ENCODE measurements at places on chromosomes 11 and 22.
A peak's percentile ranks its signal among the peaks of the same experiment; 100 is the strongest.

DNA sequence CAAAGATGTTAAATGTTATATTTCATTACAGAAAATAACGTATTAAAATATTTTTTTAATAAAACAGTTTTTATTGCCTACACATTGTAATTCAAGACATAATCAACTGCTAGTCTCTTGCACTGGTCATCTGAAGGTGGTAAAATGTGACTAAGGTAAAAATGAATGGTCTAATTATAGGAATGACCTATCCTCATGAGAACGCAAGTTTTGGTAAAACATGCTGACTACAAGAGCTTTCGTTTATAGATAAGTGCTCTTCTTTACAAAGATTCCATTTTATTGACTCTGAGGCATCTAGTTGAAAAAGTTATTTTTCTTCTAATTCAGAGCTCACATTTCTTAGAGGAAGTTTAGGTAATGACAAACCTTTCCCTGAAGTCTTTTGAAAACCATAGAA lies 27.3 kb downstream of the LUZP2 start:
- peaks cover 14% of the 10 kb centered on the region for H3K4me1 ChIP-seq
- H3K4me3 ChIP-seq = no peak overlapping the region
- no peak overlapping the region for H3K27ac ChIP-seq
- no peaks in the 10 kb centered on the region for H3K36me3 ChIP-seq

- H3K36me3 ChIP-seq = peaks cover 38% of the 10 kb centered on the region
- H3K27me3 ChIP-seq = no peaks in the 10 kb centered on the region
- no peaks in the 10 kb centered on the region for H3K4me1 ChIP-seq
- no peak overlapping the region for H3K27ac ChIP-seq
- H3K4me3 ChIP-seq = no peak overlapping the region
Measured at GRCh38 chr11:113849713-113850112, 25.7 kb downstream of the USP28 start.

GRCh38 chr11:117476531-117477142 lies 149.0 kb downstream of the CEP164 start:
- H3K36me3 ChIP-seq = no peaks in the 10 kb centered on the region
- no peak overlapping the region for H3K27ac ChIP-seq
- peaks cover 82% of the 10 kb centered on the region for H3K27me3 ChIP-seq

DNA sequence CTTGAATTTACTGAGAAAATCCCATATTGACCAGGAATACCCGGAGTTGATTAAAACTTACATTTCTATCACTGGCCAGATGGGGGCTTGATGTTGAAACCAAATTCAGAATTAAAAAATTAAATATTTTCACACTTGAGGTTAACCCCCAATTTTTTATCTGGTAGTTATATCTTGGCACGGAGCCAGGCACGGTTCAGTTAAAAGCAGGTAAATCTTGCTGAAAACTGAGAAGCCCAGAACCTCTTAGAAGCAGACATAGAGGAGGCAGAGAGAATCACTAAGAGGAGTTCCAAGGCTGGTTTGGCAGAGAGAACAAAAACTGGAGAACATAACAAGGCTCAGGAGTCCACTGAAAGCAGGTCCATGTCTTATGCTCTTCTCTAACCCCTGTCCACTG lies 77.7 kb downstream of the USP35 start:
- DNase-seq = no peak
- no peaks in the 10 kb centered on the region for H3K27me3 ChIP-seq
- peaks cover 14% of the 10 kb centered on the region for H3K36me3 ChIP-seq
- H3K27ac ChIP-seq = peak overlapping the region; percentile 83
- peaks cover 34% of the 10 kb centered on the region for H3K4me1 ChIP-seq

DNA sequence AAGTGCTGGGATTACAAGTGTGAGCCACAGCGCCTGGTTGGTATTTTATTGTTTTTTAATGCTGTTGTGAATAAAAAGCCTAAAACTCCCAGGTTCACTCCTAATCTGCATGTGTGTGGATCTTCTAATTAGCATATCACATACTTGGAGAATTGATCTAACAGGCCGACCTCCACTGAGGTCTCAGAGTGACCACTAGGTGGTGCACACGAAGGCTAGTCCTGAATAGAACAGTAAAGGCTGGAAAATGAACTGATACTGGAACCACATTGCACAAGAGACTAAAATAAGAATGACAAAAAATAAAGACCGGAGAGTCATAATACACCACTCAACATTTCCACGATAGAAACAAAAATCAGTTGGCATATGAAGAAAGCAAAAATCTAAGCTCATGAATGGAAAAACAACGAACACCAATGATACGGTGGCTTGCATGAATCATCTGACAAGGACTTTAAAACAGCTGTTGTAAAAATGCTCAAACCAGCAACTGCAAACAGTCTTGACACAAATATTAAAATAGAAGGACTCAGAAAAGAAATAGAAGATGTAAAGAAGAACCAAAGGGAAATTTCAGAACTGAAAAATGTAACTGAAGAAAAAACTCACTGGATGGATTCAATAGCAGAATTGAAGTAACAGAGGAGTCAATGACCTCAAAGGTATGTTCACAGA lies 19.2 kb downstream of the PIM3 start:
- no peak for DNase-seq
- H3K27me3 ChIP-seq = peaks cover 32% of the 10 kb centered on the region
- no peak overlapping the region for H3K27ac ChIP-seq
- peaks cover 2% of the 10 kb centered on the region for H3K4me1 ChIP-seq
- H3K36me3 ChIP-seq = peaks cover 6% of the 10 kb centered on the region

GRCh38 chr22:39574779-39575551 lies 4.4 kb downstream of the CACNA1I start:
- no peaks in the 10 kb centered on the region for H3K36me3 ChIP-seq
- no peak for DNase-seq
- peaks cover 15% of the 10 kb centered on the region for H3K27me3 ChIP-seq
- no peak overlapping the region for H3K27ac ChIP-seq
- peaks cover 4% of the 10 kb centered on the region for H3K4me1 ChIP-seq

GRCh38 chr11:128300785-128301184 lies 286.6 kb downstream of the ETS1 start:
- H3K4me1 ChIP-seq = peaks cover 31% of the 10 kb centered on the region
- no peak overlapping the region for H3K4me3 ChIP-seq
- no peak overlapping the region for H3K27ac ChIP-seq
- no peak for DNase-seq
- H3K36me3 ChIP-seq = no peaks in the 10 kb centered on the region

DNA sequence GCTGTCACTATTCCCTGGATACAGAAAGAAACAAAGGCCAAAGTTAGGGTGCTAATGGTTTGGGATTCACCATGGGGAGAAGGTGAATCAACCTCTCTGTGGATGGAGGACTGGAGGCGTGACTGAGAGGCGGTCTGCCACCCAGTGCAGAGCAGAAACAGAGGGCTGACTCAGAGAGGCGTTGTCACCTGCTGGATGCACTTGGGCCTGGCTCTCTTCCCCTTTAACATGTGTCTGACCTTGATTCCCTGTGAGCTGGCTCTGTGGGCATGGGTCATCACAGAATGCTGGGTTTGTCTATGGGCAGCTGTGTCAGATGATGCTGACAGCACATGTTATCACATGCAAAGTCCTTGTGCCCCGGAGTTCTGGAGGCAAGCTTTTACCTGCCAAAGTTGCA lies 75.9 kb downstream of the LDLRAD3 start:
- peaks cover 12% of the 10 kb centered on the region for H3K27me3 ChIP-seq
- H3K4me3 ChIP-seq = no peak overlapping the region
- H3K36me3 ChIP-seq = peaks cover 4% of the 10 kb centered on the region

- H3K27ac ChIP-seq = peak overlapping the region; percentile 87
- DNase-seq = no peak
- no peaks in the 10 kb centered on the region for H3K36me3 ChIP-seq
- H3K4me3 ChIP-seq = no peak overlapping the region
Measured at GRCh38 chr22:45314054-45314721, 4.5 kb downstream of the FAM118A start.

GRCh38 chr11:67629386-67630227 lies at the start of gene NUDT8:
Gene NUDT8, minus strand, starts transcription at chr11:67629937. Its CDS starts 26 bp downstream, at chr11:67629911.
- H3K36me3 ChIP-seq = peaks cover 14% of the 10 kb centered on the region
- H3K27me3 ChIP-seq = no peaks in the 10 kb centered on the region
- H3K4me3 ChIP-seq = peak within 1 kb of the TSS; percentile 80
- peak within 1 kb of the TSS; percentile 85 for H3K27ac ChIP-seq

- no peak overlapping the region for H3K27ac ChIP-seq
- peaks cover 6% of the 10 kb centered on the region for H3K4me1 ChIP-seq
- peak; percentile 72 for DNase-seq
- no peak overlapping the region for H3K4me3 ChIP-seq
Measured at GRCh38 chr22:36853407-36854099, 7.3 kb upstream of the NCF4 start.

DNA sequence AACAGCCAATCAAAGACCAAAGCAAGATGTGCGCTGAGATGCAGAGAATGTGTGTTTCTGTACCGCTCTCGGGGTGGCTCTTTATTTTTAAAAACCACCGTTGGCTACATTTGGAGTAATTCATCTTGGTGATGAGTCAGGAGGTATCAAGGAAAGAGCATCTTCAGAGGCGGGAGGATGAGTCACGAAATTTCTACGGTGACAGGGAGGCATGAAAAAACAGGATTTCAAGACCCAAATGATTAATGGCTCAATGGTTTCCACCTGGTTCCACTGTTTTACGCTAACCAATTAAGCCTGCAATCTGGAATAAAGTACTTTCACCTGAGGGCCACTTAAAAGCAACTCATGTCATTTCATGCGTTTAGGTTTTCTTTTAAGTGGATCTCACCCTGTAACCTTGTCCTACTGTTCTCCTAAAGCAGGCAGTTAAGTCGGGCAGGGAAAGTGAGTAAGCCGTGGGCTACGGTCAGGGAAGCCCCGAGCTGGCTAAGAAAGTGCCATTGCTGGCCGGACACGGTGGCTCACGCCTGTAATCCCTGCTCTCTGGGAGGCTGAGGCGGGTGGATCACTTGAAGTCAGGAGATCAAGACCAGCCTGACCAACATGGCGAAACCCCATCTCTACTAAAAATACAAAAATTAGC lies 74.6 kb downstream of the CELSR1 start:
- no peak overlapping the region for H3K27ac ChIP-seq
- no peak for DNase-seq
- peaks cover 2% of the 10 kb centered on the region for H3K36me3 ChIP-seq
- peaks cover 50% of the 10 kb centered on the region for H3K4me1 ChIP-seq

GRCh38 chr11:63179432-63180041 lies 35.5 kb upstream of the SLC22A24 start:
- H3K36me3 ChIP-seq = no peaks in the 10 kb centered on the region
- no peak for DNase-seq
- H3K4me1 ChIP-seq = peaks cover 5% of the 10 kb centered on the region
- no peak overlapping the region for H3K27ac ChIP-seq
- H3K4me3 ChIP-seq = no peak overlapping the region

- DNase-seq = no peak
- no peaks in the 10 kb centered on the region for H3K4me1 ChIP-seq
Measured at GRCh38 chr11:2328021-2328420, 26.2 kb downstream of the TSPAN32 start.

GRCh38 chr11:44738791-44739190 lies 12.0 kb downstream of the TSPAN18 start:
- H3K27me3 ChIP-seq = no peaks in the 10 kb centered on the region
- H3K27ac ChIP-seq = no peak overlapping the region
- no peak for DNase-seq
- peaks cover 8% of the 10 kb centered on the region for H3K4me1 ChIP-seq
- peaks cover 2% of the 10 kb centered on the region for H3K36me3 ChIP-seq

DNA sequence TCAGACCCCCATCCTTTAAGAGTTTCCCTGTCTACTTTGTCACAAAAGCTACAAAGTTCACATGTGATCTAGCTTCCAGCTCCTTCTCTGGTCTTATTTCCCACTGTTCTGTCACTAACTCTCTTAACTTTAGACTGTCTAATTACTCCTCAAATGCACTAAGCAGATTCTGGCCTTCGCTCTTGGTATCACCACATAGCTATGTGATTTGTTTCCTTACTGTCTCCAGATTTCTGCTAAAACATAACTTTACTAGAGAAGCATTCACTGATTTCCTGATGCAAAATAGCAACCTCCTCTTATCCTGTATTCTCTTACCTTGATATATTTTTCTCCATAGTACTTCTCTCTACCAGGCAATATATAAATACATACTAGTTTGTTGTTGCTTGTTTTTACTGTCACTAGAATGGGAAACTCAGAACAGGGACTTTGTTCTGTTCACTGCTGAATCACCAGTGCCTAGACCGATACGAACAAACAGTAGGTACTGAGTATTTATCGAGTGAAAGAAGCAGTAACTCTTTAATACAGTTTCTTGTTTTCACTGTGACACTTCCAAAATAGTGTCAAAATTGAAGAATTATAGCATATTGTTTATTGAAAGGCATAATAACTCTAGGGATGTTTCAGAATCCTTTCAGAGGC lies 205.6 kb downstream of the DDX10 start:
- H3K27ac ChIP-seq = peak overlapping the region; percentile 65
- H3K36me3 ChIP-seq = no peaks in the 10 kb centered on the region
- DNase-seq = no peak
- H3K4me1 ChIP-seq = peaks cover 10% of the 10 kb centered on the region
- H3K4me3 ChIP-seq = no peak overlapping the region

DNA sequence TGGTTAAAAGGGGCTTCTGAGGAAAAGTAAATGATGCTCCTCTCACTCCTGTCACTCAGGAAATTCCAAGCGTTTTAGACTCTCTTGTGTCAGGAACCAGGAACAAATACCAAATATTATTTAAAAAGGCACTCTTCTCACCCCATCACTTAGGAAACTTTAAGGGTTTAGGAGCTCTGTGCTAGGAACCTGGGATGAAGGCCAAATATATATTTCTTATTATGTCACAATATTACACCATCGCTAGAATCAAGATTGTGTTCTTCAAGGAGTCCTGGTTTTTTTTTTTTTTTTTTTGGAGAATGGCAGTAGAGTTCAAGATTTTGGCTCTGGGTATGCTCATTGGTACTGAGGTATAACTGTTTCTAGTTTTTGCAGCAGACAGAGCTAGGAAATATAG lies 79.0 kb upstream of the HEPHL1 start:
- peaks cover 7% of the 10 kb centered on the region for H3K27me3 ChIP-seq
- H3K4me1 ChIP-seq = no peaks in the 10 kb centered on the region
- no peak overlapping the region for H3K27ac ChIP-seq
- no peak for DNase-seq
- no peaks in the 10 kb centered on the region for H3K36me3 ChIP-seq
- H3K4me3 ChIP-seq = no peak overlapping the region

DNA sequence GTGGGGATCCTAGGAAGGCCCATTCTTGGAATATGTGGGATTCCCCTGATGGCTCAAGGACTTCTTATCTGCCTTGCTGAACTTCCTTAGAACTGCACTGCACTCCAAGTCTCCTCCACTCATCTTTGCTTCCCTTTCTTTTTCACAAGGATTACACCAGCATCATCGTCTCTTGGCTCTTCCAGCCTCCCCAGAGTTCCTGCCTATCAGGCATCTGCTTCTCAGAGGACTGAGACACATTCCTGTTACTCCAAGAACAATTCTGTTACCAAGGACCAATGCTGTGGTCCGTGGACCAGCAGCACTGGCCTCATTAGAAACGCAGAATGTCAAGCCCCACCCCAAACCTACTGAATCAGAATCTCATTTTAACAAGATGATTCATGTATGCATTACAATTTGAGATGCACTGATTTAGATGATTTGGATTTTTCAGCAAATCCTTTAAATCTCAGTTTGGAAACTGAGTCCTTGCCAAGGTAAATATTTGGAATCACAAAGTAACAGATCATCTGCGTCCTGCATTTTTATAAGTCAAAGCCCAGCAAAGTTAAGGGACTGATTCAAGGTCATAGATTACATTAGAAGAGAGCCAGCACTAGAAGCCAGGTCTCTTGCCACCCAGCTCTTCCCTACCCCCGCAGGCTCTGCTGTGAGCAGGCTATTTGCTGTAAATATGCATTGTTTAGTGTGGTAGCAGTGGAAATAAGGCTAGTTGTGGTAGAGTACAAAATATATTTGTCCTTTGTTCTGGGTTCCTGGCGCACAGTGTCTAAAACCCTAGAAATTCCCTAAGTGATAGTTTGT lies 110.9 kb downstream of the SWAP70 start:
- H3K36me3 ChIP-seq = peaks cover 20% of the 10 kb centered on the region
- H3K27me3 ChIP-seq = no peaks in the 10 kb centered on the region
- DNase-seq = no peak
- H3K27ac ChIP-seq = peak overlapping the region; percentile 71
- H3K4me1 ChIP-seq = peaks cover 35% of the 10 kb centered on the region
- H3K4me3 ChIP-seq = no peak overlapping the region

Data from mesothelial cell of epicardium (in vitro differentiated cells).